Panc1 (cell line): ENCODE measurements at places on chromosomes 3 and 15. TPM values are rescaled to one million over a fixed set of nuclear protein-coding genes. Genes with fewer than 3 reads are reported as not detected.

- no peak for DNase-seq
These were observed 26.8 kb downstream of the ESYT3 start for GRCh38 chr3:138461246-138461645.

DNA sequence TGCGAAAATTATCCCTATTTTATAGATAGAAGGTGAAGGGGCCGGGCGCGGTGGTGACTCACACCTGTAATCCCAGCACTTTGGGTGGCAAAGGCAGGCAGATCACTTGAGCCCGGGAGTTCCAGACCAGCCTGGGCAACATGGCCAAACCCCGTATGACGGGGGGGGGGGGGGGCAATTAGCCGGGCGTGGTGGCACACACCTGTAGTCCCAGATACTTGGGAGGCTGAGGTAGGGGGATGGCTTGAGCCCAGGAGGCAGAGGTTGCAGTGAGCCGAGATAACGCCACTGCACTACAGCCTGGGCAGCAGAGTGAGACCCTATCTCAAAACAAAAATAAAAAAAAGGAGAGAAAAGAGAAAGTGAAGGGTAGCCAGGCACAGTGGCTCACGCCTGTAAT lies 1.4 kb downstream of the AAGAB start:
- DNase-seq: no peak

DNA sequence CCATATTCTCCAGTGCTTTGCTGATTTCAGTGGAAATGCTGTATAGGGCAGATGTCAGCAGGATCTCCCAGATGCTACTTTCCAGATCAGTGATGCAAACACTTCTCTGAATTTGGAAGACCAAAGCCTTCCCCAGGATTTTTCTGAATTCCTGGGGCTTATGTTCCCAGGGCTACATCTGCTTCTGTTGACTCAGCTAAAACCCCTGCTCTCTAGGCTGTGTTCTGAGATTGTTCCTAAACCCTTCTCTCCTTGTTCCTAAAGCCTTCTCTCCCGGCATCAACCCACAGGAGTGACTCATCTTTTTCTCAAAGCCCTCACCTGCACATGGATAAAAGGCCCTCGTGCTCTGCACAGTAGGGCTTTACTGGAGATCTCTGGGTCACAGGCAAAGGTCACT lies 35.5 kb downstream of the FAH start:
- no peak for DNase-seq

DNA sequence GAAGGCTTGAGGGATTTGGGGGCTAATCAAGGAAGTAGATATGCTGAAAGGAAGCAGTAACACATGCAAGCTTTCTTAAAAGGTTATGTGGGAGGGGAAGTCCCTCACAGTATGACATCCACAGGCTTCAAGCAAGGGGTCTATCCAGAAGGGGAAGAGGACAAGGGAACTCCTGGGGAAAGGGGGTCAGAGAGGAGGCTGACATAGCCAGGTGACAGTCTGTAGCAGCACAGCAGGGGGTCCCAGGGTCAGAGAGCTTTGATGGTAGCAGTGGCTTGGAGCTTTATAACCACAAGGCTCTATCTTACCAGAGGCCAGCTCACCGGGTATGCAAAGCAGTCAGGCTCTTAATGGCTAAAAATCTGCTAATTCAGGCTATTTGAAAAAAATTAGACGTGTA lies 150.6 kb upstream of the NSMCE3 start:
- no peak for DNase-seq

GRCh38 chr3:171054921-171055320 lies 28.4 kb upstream of the SLC2A2 start:
- no peak for DNase-seq

GRCh38 chr3:146594843-146595482 lies 10.2 kb downstream of the PLSCR5 start:
- no peak for DNase-seq

DNA sequence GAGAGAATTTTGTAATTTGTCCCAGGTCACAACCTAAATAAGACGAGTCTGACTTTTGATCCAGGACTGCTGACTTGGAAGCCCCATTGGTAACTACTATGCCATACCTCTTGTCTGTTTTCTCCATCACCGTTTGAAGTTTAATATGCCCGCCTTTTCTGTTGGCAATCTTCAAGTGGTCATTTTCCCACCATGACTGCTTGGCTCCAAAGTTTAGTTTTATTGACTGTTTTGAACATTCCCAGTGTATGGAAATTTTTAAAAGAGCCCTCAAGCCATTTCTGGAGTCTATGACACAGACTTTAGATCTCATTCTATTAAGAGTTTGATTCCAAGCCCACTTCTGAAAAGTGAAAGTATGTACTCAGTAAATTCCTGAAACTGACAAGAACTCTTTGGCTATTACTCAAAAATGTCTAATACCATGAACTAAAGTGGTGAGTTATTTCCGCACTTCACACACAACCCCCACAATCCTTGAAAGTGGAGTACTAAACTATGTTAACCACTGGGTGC lies 136.7 kb upstream of the ADAMTS9 start:
- DNase-seq: no peak

GRCh38 chr3:151166161-151166560 lies 36.9 kb downstream of the GPR171 start:
- no peak for DNase-seq

DNA sequence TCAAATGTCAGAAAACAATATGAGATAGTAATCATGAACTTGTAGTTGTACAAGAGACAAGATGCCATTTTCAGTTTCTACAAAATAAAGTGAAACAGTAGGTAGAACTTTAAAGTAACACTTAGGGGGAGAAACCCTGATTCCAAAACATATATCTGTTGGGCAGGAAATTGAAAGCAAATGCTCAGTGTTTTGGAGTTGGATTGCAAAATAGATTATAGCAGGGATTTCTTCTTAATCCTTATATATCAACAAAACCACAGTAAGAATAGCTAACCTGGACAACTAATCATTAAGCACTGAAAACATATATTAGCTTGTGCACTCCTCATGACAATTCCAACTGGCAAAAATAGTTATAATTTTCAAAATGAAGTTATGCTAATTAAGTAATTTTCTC lies 46.9 kb downstream of the COMMD2 start:
- DNase-seq: no peak

Gene CACNA1D
- 23.0 TPM for total RNA-seq

Gene STAB1
- 0.39 TPM for total RNA-seq

Gene CCDC9B
- total RNA-seq: 55.9 TPM

Gene GPR27
- 0.15 TPM for total RNA-seq

Gene CNTN3
- not detected for total RNA-seq

Gene PRSS50
- 0.13 TPM for total RNA-seq

Gene ACP3
- not detected for total RNA-seq

Gene TTC23
- 21.7 TPM for total RNA-seq

Gene ARNT2
- total RNA-seq: 16.8 TPM
